Left cardiac atrium (tissue), 4 donors: ENCODE measurements at places on chromosomes 1 and 21. TPM values are rescaled to one million over a fixed set of nuclear protein-coding genes. Genes with fewer than 3 reads are reported as not detected.

GBP6 gene
- not detected for total RNA-seq

NR1I3 gene
- total RNA-seq: not detected

OSCP1 gene
- 6.4 TPM for total RNA-seq

CHI3L1 gene
- 6.1 TPM for total RNA-seq

ESRRG gene
- total RNA-seq: 29.5 TPM

AMY1B gene
- total RNA-seq: not detected
